Articular chondrocyte of knee joint (primary cell): ENCODE measurements at places on chromosomes 1 and 21. TPM values are rescaled to one million over a fixed set of nuclear protein-coding genes. Genes with fewer than 3 reads are reported as not detected.

MLLT11 gene
- total RNA-seq: 3.4 and 3.9 TPM in 2 replicates

LCE2B gene
- total RNA-seq: not detected in 2 replicates

KNCN gene
- not detected in 2 replicates for total RNA-seq

SPATA1 gene
- 2.2 and 2.8 TPM in 2 replicates for total RNA-seq

PRDM15 gene
- total RNA-seq: 4.9 and 5.9 TPM in 2 replicates

ACTN2 gene
- total RNA-seq: not detected in 2 replicates

SYPL2 gene
- total RNA-seq: 0.13 and 0.22 TPM in 2 replicates

TGFB2 gene
- total RNA-seq: 31.8 and 49.2 TPM in 2 replicates

CFHR5 gene
- total RNA-seq: not detected in 2 replicates

CACNA1S gene
- not detected in 2 replicates for total RNA-seq

PCSK9 gene
- 0.26 and 0.86 TPM in 2 replicates for total RNA-seq

LSS gene
- total RNA-seq: 53.6 and 59.7 TPM in 2 replicates

RHEX gene
- not detected in 2 replicates for total RNA-seq

CELA3B gene
- not detected in 2 replicates for total RNA-seq
